AG20443 (cell line): ENCODE measurements at places on chromosomes 6 and 20.
A peak's percentile ranks its signal among the peaks of the same experiment; 100 is the strongest.

DNA sequence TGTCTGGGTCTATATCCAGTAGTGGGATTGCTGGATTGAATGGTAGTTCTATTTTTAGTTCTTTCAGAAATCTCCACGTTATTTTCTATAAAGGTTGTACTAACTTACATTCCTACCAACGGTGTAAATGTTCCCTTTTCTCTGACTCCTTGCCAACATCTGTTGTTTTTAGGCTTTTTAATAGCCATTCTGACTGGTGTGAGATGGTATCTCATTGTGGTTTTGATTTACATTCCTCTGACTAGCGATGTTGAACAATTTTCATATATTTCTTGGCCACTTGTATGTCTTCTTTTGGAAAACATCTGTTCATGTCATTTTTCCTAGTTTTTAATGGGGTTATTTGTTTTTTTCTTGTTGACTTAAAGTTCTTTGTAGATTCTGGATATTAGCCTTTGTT lies 99.3 kb downstream of the BMP2 start:
- DNase-seq = no peak

DNA sequence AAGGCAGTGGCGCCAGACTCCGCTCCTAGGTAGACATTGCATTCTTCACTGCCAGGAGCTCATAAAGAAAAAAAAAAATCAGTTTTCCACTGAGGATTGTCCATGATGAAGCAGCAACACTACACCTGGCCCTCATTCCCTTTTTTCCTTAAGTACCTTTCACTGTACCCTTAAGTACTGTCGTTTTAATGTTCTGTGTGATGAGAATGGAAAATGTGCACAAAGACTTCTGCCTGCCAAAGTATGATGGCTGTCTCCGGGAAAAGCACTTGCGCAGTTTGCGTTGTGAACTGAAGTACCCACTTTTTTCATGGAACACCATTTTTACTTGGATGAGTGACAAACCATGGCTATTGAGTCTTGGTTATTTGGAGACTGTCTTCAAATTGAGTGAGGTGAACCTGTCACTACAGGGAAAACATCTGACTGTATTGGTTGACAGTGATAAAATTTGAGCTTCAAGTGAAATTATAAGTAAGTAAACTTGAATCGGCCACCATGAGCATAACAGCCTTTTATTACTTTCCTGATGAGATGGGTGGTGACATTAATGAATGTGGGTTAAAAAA lies 104.8 kb downstream of the NCOA3 start:
- no peak for DNase-seq

DNA sequence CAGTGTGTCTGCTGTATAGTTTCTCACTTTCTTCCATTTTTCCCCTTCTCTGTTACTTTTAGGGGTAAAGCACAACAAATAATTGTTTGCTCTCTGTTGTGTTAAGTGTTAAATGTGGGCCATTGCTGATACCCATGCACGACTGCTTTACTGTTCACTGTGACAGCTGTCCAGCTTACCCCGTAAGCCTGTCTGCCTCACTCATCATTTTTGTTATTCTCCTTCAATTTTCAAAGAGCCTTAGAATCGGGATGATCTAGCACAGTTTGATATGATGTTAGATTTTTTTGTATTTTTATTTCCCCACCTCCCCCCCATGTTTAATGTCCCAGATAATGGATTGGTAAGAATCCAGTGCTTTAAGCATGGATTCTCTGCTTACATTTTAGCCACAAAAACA lies 41.2 kb upstream of the MLIP start:
- DNase-seq = no peak

GRCh38 chr6:18035330-18035854 lies 48.0 kb upstream of the KIF13A start:
- DNase-seq = no peak

GRCh38 chr20:23200914-23201313 lies 114.8 kb upstream of the CD93 start:
- DNase-seq = no peak

- no peak for DNase-seq
Measured at GRCh38 chr6:67615796-67616195, 1019.3 kb upstream of the ADGRB3 start.

DNA sequence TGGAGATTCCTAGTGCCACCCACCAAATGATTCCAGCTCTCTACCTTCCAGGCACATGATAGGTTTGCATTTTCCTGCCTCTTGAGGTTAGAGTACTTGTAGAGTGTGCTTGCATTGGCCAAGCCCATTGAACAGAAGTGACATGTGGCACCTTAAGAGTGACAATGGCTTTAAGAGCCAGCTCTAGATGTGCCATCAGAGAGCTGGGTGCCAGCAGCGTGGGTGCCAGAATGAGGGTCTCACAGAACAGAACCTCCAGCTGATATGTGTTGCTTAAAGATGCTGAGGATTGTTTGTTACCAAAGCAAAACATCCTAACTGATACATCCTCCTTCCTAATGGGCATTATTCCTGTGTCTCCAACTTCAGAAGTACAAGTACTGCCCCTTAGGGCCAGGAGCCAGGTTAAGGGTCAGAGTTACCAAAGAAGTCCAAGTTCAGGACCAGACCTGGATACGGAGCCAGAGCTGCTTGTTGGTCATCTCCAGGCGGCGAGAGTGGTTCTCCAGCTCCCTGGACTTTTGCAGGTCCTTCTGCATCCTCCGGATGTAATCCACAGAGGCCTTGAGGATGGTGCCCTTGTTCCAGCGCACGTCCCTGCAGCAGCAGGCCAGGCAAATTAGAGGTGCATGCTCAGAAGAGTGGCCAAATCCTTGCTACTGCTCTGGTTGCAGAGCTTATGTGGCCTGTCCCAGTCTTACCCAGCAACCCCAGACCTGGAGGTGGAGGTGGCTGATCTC lies 47.5 kb downstream of the MDFI start:
- no peak for DNase-seq

GRCh38 chr20:5072756-5073659 lies 46.8 kb downstream of the PCNA start:
- peak; percentile 93 for DNase-seq

- DNase-seq = no peak
Measured at GRCh38 chr6:90294614-90294988, 2.0 kb downstream of the BACH2 start.

GRCh38 chr6:140480852-140481251 lies 1106.4 kb upstream of the CITED2 start:
- peak; percentile 45 for DNase-seq

- no peak for DNase-seq
Measured at GRCh38 chr20:61719691-61720347, 345.9 kb downstream of the TAF4 start.

GRCh38 chr20:56359212-56360132 lies 698 bp downstream of the FAM210B start:
- DNase-seq = peak; percentile 80

DNA sequence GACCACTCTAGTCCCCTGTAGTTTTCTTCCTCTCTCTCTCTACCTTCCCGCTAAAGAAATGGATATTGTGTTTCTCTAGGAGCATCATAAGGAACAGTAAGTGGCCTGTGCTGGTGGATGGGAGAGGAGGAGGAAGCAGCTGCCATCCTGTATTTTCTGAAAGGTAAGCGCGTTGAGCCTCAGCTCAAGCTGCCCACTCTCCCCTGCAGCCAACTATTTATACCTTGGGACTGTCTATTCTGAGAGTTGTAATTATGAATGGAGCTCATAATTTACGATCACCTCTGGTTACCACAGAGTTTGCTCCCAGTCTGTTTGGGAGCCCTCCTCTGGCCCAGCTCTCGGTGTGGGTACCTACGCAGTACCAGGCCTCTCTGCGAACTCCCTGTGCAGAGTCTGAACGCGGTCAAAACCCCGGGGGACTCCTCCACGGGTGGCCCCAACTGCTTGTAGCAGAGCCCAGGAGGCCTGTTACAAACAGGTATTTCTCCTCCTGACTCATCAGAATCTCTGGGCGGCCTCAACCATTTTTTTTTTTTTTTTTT lies 285.4 kb downstream of the SMOC2 start:
- no peak for DNase-seq

GRCh38 chr20:19583532-19584175 lies 174.4 kb upstream of the RIN2 start:
- DNase-seq = peak; percentile 76

GRCh38 chr6:38555606-38556005 lies 84.1 kb downstream of the BTBD9 start:
- DNase-seq = no peak

DNA sequence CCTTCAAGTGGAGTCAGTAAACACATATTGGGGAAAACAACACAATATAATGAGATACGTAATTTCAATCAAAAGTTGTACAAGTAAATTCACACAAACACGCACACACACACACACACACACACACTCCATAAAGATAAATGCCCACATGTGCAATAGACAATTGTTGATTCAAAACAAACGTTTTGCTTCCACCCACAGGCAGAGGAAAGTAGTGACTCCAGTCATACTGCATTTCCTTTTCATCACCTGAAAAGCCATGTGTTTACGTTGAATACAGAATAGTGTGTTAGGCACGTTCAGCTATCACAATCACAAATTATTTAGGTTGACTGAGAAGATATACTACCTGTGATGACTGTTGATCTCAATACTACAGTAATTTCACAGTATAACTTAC lies 443.8 kb upstream of the MANEA start:
- DNase-seq = no peak

- DNase-seq = no peak
Measured at GRCh38 chr6:8238773-8239683, 136.7 kb upstream of the EEF1E1 start.

DNA sequence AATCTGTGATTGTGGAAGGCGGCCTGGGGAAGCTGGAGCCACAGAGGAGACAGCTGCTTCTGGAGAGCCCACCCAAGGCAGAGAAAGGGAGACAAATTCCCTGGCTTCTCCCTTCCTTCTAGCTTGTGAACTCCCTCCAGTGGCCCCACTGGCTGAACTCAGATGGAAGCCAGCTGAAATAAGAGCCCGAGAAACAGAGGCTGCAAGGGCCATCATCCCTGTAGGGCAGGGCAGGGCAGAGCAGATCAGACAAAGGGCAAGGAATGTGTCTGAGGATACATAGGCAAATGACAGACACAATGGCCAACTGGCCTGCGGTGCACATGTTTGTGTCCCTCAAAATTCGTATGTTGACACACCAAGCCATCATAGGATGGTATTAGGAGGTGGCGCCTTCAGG lies 25.3 kb downstream of the MDFI start:
- no peak for DNase-seq

- DNase-seq = no peak
Measured at GRCh38 chr20:14193885-14194284, 143.5 kb downstream of the FLRT3 start.

DNA sequence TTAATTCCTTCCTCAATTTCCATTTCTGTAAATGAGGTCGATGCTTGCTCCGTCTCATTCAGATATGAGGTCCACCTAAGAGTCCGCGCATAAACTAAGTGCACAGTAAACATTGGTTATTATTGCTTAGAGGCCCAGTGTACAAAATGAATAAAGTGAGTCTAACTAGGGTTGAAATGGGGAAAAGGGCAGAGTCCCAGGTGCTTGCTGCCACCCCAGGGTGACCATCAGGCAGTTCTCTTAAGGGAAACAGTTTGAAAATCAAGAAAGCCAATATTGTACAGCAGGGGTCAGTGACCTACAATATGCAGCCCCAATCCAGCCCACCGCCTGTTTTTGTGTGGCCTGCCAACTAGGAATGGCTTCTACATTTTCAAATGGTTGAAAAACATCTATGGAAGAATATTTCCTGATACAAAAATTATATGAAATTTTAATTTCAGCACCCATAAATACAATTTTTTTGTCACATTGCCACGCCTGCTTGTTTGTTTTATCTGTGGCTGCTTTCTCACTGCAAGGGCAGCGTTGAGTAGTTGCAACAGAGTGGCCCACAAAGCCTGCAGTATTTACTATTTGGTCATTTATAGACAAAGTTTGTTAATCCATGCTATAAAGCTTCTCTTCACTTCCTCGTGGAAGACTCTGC lies 43.3 kb downstream of the SLC13A3 start:
- DNase-seq = no peak

GRCh38 chr20:37520419-37520955 lies 563 bp upstream of the NNAT start:
- no peak for DNase-seq

DNA sequence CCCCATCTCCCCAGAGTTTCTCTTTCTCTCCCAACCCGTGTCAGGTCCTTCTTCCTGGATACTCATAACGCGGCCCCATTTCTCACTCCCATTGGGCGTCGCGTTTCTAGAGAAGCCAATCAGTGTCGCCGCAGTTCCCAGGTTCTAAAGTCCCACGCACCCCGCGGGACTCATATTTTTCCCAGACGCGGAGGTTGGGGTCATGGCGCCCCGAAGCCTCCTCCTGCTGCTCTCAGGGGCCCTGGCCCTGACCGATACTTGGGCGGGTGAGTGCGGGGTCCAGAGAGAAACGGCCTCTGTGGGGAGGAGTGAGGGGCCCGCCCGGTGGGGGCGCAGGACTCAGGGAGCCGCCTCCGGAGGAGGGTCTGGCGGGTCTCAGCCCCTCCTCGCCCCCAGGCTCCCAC lies at the start of gene HLA-F:
TSS of gene HLA-F (plus strand) at position 173 of the 404 bp plus-strand sequence. CDS start at position 203, 30 bp downstream.
- DNase-seq = peak; percentile 96

DNA sequence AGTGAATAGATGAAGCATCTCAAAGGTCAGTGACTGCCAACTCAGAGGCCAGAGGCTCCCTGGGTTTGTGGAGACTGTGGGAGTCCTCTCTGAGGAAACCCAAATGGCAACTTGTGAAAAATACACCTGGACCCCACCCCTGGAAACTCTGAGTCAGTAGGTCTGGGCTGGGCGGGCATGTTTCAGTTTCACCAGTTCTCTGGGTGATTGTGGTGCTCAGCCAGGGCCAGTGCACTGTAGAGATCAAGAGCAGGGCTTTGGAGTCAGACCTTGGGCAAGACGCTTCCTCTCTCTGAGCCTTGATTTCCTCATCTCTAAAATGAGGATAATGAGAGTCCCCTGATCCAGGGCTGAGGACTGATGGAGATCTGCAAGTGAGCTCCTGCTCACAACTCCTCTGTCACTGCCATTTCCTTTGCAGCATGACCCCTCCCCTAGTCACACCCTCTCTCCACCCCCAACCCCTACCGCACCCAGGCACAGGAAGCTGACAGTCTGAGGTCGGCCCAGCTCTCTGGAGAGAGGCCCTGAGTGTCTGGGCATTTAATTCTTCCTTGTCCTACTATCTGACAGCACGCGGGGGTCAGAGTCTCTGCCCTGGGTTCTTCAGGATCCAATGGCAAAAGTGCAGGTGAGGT lies 5.1 kb downstream of the DEF6 start:
- no peak for DNase-seq

GRCh38 chr6:69378326-69378725 lies 418.5 kb downstream of the LMBRD1 start:
- no peak for DNase-seq

DNA sequence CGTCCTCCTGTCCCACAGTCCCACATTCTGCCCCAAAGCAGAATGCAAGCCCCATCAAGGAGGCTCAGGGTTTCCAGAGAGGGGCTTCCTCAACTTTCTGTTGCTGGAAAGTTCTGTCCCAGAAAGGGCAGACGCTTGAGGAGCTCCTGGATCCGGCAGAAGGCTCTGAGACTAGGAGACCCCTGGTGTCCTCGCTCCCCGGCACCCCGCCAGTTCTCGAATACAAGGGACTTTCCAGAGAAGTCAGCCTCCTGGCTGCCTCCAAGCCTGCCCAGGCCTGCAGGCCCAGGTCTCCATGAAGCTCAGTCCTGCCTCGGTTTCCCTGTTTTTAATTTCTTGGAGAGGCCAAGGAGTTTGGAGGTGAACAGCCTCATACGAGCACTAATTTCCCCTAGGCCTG lies 150.4 kb downstream of the CEBPB start:
- no peak for DNase-seq
